ENCODE measurements at places on chromosomes 7 and 10. TPM values are rescaled to one million over a fixed set of nuclear protein-coding genes. Genes with fewer than 3 reads are reported as not detected.

FKBP14 gene
- total RNA-seq = 6.4 TPM

CRPPA gene
- 1.4 TPM for total RNA-seq

TMEM139 gene
- total RNA-seq = not detected

DNAJC12 gene
- total RNA-seq = 0.98 TPM

GRCh38 chr10:63634488-63635065, 113.4 kb downstream of the REEP3 start:
- DNase-seq = no peak

LRRC18 gene
- 0.70 TPM for total RNA-seq

- DNase-seq = no peak
Observed at GRCh38 chr7:53521638-53522184, 486.3 kb downstream of the POM121L12 start.

- DNase-seq = no peak
Observed at GRCh38 chr7:21412957-21413356, 14.9 kb upstream of the SP4 start.

LIPM gene
- total RNA-seq = not detected

DNA sequence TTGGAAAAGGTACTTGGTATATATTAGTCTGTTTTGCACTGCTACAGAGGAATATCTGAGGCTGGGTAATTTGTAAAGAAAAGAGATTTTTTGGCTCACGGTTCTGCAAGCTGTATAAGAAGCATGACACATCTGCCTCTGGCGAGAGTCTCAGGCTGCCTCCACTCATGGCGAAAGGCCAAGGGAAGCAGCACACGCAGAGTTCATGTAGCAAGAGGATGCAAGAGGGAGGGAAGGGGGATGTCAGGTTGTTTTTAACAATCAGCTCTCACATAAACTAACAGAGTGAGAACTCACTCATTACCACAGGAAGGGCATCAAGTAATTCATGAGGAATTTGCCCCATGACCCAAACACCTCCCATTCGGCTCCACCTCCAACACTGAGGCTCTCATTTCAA, 484.8 kb upstream of the DPP6 start:
- DNase-seq = peak; percentile 57

AQP1 gene
- not detected for total RNA-seq

DNA sequence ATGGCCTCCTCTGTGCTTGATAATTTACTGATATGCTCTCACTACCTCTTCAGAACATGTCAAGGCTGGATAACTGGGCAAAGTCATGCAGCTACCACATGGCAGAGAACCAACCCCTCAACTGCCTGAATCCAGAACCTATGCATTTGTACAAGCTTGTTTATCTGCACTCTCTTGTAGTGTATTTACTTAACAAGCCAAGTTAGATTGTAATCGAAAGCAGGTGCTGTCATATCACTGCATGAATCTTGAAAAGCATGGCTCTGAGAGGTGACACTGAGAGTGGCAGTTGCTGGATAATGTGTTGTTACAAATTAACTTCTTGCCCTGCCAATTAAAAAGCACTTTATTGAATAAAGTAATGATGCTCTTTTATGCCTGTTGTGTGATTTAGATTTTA, 588.6 kb downstream of the NRG3 start:
- no peak for DNase-seq

TAS2R41 gene
- not detected for total RNA-seq

ENO4 gene
- not detected for total RNA-seq

DNA sequence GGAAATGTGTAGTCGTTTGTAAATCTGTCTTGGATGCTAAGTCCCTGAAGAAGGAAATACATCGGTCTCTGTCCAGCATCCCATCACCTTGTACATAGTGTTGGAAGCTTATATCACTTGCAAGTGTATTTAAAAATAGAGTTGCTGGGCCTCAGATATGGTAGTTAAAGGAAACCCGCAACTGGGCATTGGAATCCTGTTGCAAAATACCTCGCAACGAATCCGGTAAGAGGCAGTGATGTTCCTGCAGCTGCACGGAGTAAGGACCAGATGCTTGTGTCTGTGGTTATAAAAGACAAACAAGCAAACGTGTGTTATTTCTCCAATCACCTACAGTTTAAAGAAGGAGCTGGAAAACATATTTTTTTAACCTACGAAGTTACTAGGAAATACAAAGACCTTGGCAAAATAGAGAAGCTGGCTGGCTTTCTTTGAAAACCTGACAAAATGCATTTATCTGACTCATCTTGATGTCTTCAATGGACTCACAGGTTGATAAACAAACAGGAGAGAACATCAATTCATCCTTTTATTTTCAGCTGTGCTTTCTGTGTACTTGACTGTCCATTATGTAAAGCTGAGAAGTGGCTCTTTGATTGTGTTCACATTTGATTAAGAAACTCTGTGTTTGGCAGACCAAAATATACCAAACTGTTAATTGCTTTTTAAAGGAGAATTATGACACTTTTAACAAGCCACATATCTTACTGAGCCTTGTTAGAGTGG, 326.4 kb downstream of the SFMBT2 start:
- no peak for DNase-seq

RAB18 gene
- total RNA-seq = 24.6 TPM

SPDYE8 gene
- not detected for total RNA-seq

DNA sequence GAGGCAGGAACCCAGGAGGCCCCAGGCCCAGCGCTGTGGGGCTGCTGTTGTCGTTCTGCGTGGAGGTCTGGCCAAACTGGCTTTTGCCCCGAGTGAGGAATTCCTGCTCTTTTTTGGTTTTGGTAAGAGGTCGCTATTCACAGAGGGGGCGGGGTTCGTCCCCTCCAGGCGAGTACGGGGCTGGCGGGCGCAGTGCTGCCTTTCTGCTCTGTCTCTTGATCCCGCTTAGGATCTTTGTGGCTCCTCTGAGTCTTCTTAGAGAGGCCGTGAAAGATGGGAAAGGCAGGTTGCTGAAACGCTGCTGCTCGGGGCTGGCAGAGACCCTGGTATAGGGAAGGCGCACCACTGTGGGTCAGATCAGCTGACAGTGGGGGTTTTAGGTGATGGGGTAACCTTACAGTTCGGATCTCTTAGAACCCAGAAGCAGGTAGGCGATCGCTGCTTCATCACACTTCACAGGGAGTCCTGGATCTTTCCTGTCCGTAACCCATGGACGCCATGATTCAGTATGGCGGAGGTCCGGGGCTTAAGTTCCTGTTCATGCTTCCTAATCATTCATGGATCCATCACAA, 136.7 kb downstream of the KIF20B start:
- no peak for DNase-seq

DNA sequence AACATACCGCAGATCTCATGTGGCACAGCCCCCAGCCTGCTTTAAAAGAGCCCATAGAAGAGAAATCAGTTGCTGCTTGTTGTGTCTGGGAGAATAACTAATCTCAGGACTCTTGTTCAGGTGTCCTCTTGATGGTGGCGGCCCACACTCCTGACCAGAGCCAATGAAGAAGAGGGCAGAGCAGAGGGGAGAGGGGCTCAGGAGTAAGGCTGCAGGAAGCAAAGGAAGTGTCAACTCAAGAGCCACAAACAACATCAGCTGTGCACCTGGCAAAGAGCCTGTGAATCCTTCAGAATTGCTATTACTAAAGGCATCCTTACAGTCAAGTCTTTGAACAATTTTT, 59.8 kb upstream of the PTN start:
- DNase-seq = no peak

DNA sequence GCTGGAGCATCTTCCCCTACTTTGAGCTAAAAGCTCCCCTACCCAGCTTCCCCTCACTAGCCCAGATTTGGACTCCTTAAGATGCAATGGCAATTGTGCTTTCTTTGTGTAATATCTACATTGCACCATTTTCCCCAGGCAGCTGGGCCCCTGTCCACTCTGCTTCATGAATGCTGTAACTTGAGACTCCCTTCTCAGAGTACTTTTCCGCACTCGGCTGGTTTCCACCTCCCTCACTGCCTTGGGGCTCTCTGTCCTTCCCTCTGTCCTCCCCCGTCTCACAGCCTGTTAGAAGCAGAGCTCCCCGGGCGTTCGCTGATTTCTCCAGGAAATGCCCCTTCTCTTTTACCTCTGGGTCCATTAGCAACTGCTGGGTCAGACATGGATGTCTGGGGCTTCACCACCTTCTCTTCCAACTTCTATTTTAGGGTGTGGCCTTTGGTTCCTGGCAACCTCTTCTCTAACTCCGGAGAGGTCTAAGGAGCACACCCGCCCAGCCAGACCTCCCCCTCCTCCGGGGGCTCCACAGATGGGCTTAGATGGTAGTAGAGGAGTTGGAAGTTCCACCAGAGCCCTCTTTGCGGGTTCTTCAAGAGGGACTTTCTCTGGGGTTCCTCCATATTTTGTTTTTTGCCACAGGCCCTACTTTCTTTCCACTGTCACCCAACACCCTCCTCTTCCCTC, 2.9 kb upstream of the TMEM72 start:
- peak; percentile 22 for DNase-seq

GRID1 gene
- 5.4 TPM for total RNA-seq

DNA sequence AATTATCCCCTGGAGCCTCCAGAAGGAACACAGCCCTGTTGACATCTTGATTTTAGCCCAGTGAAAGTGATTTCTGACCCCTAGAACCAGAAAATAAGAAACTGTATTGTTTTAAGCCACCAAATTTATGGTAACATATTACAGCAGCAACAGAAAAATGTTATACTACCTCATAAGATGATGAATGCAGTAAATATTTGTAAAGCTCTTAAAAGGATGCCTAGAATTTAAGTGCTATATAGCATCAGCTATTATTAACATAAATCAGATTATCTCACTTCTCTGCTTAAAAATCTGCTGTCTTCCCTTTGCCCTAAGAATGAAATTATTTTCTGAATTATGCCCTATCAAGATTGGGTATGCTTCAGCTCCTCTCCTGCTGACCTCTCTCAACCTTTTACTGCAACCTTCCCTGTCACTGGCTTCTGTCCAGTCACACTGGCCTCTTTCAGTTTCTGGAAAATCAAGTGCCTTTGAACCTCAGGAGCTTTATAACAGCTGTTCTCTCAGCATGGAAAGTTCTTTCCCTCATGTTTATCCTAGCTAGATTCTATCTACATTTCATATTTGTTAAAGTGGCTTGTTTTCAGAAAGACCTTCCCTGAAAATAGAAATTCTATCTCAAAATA, 78.9 kb downstream of the GPR37 start:
- no peak for DNase-seq

NME8 gene
- total RNA-seq = not detected

DNA sequence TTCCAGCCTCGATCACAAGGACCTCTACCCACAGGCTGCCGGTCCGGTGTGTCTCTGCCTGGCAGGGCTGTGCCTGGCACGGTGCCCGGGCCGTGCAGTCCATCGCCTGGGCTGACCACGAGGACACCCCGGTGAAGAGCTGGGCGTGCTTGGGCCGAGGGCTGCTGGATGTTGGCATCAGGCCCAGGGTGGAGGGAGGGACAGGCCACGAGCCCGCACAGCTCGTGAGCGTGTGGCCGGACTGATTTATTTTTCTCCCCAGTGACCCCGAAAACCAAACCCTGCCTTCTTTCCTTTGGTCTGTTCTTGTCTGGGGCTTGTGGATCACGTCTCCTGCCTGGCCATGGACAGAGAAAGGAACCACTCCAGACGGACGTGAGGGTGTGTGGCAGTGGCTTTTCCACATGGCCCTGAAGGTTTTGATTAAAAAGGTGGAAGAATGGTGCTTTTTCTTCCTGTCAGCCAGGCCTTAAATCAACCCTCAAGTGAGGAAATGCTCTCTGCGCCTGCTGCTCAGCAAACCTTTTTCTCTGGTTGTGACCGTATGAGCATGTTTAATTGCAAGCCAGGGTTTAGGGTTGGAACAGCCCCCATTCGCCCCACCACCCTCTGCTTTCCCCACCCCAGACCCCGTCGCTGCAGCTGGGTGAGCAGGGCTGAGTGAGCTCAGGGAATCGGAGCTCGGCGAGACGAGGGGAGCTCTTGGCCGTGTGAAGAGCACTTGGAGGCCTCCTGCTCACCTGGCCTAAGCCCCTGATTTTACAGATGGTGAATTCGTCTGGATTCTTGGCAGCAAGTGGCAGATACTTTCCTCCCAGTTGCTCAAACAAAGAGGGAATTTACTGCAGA, 130.1 kb downstream of the RGS10 start:
- no peak for DNase-seq

LGI1 gene
- total RNA-seq = not detected

DNA sequence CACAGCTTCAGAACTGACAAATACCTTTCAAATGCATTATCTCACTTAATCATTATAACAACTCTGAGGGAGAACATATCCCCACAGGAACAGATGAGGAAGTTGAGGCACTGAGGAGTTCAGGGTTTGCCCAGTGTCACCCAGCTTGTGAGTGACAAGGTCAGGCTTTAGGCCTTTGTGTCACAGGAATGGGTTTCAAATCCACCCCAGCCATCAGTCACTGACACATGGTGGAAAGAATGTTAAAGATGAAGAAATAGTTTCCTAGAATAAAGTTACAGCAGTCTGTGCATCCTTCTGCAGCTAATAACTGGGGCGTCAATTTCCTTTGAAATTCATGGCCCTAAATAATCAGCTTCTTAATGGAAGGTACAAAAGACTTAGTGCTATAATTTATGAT, 37.8 kb downstream of the SGCE start:
- no peak for DNase-seq

DNA sequence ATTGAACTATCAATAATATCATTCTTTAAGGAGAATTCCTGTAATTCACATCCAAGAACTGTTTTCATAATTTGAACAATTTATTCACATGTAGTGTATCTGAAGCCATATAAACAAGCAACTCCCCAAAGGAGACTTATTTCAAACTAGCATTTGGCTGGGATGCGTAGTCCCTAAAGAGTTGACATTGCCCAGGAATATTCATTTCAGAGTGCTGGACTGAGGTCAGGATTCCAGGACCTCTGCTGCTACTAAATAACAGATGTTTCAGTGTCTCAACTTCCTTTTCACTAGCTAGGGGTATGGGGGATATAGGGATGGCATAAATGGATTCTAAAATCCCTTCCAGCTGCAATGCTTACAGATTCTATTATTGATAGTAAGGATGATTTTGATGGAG, 177.0 kb downstream of the TSPAN12 start:
- DNase-seq = no peak

ACSM6 gene
- total RNA-seq = not detected

DNA sequence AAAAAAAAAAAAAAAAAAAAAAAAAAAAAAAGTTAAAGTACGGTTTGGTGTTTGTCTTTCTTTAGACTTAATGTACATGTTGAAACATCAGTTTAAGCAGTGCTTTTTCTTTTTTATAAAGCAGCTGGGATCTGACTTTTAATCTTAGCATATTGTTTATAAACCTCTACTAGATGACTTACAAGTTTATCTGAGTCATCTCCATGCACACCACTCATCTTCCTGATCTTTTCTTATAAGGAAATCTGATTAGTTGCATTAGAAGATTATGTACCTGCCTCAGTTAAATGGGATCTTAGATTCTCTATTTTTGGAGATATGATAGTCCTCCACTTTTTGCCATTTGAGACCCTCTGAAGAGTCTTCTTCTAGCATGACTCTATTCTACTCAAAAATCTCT, 391.9 kb upstream of the LRGUK start:
- DNase-seq = no peak
